ENCODE measurements at places on chromosomes 4 and X.
A peak's percentile ranks its signal among the peaks of the same experiment; 100 is the strongest.

- DNase-seq = no peak
Observed at GRCh38 chr4:8939840-8940742, 68.5 kb upstream of the HMX1 start.

GRCh38 chr4:74105656-74106280, 6.8 kb upstream of the CXCL2 start:
- DNase-seq = no peak

GRCh38 chr4:30948653-30949052, 228.5 kb downstream of the PCDH7 start:
- no peak for DNase-seq

- no peak for DNase-seq
Observed at GRCh38 chrX:2645563-2645962, 45.5 kb upstream of the CD99 start.

- no peak for DNase-seq
Observed at GRCh38 chr4:75542824-75543223, 13.0 kb upstream of the ODAPH start.

DNA sequence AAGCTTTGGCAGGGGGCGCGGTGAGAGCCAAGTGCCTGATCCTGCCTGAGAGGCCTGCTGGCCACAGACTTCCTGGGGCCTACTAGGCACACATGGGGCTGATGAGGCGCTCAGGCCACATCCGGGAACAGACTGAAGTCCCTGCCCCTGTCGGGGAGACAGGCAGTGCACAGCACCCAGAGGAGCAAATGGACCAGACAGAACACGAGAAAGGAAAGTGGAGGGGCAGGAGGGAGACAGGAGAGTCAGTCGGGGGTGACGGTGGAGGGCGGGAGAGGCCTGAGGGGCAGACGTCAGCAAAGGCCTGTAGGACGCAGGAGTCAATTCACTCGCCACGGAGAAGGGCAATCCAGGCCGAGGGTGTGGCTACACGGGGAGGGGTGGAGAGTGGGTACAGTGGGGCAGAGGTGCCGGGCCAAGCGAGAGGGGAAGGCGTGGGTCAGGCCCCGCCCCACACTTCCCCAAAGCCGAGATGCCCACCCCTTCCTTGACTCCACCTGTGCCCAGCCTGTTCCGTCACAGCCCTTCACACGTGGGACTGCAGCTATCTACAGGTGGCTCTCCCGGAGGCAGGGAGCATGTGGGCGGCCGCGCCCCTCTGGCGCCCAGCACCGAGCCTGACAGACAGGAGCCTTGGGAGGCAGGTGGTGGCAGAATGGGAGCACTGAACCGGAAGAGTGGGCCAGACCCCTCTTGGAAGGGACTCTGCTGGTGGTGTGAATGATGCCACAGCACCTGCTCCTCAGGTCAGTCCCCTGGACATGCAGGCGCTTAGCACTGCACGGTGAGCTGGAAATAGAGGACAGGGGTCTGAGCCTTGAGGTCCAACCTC, 20.5 kb downstream of the NOP14 start:
- no peak for DNase-seq

GRCh38 chr4:110165382-110166286, 32.8 kb downstream of the ELOVL6 start:
- DNase-seq = peak; percentile 26

DNA sequence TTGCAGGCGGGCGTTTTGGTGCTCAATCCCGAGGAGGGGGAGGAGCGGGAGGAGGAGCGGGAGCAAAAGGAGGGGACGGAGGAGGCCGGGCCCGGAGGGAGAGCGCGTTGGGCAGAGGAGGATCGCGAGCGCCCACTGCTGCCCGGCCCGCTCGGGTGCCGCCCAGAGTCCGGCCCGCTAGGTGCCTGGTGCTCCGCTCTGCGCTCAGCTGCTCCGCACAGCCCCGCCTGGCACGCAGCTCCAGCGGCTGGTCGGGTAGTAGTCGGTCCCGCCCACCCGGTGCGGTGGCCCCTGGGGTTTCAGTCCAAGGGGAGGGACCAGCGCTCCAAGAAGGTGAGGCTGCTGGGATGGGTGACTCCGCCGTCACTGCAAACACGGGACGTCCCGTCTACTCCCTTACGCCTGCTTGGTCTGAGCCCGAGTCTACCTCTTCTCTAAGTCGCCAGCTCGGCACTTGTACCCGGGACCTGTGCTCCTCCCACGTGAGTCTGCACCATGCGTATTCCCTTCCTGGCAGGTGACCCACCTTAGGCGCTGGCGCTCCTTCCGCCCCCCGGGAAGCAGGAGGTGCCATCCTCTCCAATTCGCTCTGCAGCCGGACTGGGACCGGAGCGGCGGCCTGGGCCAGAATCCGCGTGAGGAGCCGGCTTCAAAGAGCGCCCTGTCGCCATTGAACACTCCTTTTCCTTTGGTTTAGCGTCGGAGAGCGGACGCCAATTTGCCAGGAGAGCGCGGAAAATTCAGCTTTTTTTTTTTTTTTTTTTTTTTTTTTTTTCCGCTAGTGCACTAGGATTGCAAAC, 405 bp upstream of the HS3ST1 start:
- DNase-seq = peak; percentile 28

DNA sequence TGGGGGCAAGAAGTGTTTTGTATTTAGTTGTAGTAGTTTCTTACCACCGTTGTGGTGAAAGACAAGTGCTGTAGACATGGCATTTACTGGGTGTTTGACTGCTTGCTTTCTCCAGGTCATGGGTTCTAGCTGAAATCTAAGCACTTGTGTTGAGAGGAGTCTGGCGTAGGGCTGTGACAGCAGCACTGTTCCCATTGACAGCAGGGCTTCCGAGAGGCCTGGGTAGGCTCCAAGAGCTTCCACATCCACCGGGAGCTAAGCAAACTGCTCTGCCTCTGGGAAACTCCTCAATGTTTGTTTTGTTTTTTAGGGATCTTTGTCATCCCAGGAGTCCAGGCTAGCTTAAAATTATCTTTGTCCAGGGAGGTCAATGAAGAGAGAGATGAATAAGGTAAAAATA, 44.3 kb downstream of the BMPR1B start:
- no peak for DNase-seq

DNA sequence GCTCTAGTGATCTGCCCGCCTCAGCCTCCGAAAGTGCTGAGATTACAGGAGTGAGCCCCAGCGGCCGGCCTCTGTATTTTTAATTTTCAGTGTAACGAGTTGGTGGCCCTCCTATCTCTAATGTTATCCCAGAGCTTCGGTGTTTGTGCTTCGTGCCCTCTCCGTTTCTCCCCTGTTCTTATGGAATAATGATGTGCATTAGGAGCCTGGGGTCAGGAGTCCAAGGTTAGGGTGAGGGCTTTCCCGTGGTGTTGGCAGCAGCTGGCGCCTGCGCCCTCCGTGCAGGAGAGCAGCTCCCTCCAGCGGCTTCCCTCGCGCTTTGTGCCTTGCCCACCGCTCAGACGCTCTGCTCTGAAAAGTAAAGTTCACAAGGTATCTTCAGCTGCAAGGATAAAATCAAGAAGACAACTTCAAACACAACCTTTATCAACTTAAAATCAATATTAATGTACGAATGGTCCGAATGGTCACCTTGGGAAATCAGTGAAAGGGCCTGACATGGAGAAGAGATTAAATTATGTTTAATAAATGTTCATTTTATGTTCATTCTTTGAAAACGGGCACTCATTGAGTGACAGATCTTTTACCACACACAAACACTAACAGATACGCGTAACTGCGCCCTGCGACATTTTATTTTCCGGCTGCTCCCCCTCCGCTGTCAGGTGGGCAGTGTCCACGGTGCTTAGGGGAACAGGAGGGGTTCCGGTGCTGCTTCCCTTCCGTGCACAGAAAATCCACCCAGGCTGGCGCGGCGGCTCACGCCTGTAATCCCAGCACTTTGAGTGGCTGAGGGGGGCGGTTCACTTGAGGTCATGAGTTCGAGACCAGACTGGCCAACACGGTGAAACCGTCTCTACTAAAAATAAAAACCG, 62.4 kb downstream of the TRAPPC11 start:
- DNase-seq = peak; percentile 29

DNA sequence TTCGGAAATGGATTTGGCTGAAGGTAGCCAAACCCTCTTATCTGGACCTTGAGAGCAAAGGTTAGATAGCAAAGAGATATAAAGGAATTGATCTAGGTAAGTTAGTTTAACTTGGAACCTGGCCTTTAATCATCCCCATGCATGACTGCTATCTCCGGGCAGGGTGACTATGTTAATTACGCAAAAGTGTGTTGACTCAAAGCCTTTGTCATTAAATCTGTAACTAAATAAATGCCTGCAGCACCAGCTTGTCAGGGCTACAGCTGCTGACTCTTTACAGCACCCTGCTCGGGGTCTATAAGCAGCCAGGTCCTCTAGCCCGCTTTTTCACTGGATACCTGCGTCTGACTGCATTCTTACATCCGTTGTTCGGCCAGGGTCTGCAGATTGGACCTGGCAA, 201.7 kb downstream of the TBCK start:
- DNase-seq = no peak

DNA sequence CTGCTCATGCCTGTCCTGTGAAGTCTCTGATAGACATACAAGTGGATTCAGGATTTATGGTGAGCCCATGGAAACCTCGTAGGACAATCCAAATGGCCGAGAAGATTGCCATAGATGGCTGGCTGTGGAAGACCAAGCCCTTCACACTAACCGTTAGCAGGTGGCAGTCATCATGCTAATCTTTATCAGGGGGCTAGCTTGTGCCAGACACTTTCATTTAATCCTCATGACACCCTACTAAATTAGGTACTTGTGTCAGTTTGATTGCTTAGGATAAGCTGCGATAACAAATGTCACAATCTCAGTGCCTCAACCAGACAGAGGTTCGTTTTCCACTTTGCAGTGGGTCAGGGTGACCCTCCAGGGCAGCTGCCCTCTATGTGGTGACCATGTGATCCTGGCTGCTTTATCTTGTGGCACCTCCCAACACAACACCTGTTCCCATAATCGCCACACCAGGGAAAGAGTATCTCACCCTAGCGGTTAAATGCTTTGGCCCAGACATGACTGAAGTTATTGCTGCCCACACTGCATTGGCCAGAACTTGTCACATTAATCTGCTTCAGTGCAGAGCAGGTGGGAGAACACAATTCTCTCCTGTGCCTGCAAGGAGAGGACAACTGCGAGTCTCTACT, 60.8 kb downstream of the REPS2 start:
- DNase-seq = no peak

DNA sequence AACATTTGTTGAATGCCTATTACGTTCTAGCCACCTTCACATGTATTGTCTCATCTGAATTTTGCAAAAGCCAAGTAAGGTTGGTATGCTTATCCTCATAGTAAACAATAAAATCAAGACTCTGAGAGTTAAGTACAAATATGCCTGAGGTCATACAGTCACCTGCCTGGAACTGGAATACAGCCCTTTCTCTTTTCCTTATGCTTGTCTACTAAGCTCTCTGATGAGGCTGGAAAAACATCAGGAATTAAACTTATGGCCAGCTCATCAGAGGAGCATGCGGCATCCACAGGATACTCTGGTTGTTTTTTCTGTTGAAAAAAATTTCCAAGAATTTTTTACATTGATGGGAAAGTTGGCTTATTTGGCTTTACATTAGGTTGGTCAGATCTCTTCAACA, 35.5 kb downstream of the NCAPG start:
- no peak for DNase-seq

- no peak for DNase-seq
Observed at GRCh38 chr4:156975686-156976085, 4.1 kb upstream of the PDGFC start.

- DNase-seq = no peak
Observed at GRCh38 chr4:1753697-1754311, 32.5 kb downstream of the TACC3 start.

- no peak for DNase-seq
Observed at GRCh38 chrX:26373829-26374228, 157.9 kb downstream of the MAGEB5 start.

GRCh38 chrX:134774190-134775048, 116.1 kb upstream of the PLAC1 start:
- DNase-seq = no peak

DNA sequence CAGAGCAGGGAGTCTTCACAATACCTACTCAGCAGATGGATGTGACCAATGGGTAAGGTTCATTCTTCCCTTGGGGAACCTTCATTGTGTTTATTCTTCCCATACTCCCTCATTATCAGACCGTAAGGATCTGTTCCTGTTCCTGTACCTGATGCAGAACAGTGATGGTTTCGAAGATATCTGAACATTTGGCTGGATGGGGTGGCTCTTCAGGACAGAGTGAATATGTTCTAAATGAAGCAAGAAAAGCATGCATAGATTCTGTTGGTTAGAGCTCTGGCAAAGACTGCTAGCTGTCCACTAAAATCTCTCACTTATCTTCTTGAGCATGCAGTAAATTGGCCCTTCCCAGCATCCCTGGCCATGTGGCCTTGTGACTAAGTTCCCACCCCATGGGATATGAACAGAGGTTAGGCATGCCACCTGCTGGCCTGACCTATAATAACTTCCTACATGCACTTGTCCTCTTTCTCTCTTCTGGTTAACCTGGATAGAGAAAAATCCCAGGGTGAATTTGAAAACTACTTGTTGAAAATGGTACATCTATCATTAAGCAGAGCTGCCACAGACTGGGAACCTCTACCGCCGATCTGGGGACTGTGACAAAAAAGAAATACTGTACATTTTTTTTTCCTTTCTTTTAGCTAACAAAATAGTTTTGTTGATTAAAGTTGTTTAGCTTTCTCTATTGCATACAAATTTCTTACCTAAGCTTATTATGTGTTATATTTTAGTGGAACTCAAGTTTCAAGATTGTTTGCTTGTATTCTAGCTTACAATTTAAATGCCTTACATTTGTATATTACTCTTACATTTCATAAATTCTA, 60.0 kb upstream of the BANK1 start:
- DNase-seq = peak; percentile 8

DNA sequence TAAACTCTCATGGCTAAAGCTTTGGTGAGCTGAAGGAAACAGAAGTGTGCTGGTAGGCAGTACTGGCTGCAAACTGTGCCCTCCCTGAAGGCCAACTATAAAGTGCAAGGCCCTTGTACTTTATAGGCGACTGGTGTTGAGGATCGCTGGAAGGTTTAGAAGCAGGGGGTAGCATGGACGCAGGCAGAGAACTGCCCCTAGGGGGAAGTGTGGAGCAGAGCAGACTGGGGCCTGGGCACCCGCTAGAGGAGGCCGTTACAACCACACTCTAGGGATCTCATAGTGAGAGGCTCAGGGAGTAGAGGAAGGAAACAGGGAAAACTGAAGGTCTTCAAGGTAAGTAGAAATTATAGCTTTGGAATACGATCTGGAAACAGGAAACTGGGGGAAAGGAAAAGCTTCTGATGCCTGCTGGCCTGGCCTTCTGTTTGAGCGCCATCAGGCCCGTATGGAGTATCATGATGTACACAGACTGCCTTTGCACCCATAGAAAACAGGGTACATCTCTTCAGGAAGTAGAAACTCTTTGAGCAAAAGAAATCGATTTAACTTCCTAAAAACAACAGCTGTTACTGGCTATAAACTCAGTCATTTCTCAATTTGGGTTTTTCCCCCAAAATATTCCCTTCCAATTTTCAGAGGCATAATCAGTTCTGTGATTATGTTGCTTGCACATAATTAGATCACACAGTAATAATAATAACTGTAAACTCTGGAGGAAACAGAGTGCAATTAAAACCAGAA, 23.9 kb upstream of the TMSB4X start:
- DNase-seq = peak; percentile 56

- no peak for DNase-seq
Observed at GRCh38 chrX:47162927-47163583, 18.0 kb downstream of the RBM10 start.

- no peak for DNase-seq
Observed at GRCh38 chr4:30402276-30402675, 317.9 kb upstream of the PCDH7 start.

Data from stimulated activated CD8-positive, alpha-beta memory T cell treated with anti-CD3 and anti-CD28 coated beads, Interleukin-15, amount 100 ng/mL, for 48 hours (primary cell).